Activated CD4-positive, alpha-beta memory T cell treated with anti-CD3 and anti-CD28 coated beads, Interleukin-2, amount 10 ng/mL, durations not matched to agents 7 days and 5 days (primary cell): ENCODE measurements at places on chromosomes 4 and X. TPM values are rescaled to one million over a fixed set of nuclear protein-coding genes. Genes with fewer than 3 reads are reported as not detected.

GRCh38 chr4:91128519-91128918, 1001.3 kb downstream of the CCSER1 start:
- DNase-seq = no peak

DNA sequence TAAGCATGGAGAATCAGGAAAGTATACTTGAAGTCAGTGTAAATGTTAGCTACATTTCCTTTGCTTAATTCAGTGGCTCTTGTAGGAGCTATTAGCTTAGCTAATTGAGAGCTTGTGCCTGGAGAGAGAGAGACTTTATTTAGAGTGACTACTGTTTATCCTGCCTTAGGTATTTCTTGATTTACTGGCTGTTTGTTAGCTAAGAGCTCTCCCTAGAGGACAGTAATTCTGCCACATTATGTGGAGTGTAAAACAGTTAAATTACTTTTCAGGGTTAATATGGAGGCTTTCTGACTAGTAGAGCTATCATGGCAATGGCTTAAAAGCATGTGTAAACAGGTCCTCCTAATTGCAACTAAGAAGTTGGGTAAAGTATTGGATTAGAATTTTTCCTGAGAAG, 306.5 kb upstream of the TECRL start:
- DNase-seq = no peak

GRCh38 chr4:95532305-95532704, 16.5 kb downstream of the UNC5C start:
- DNase-seq = no peak

GRCh38 chr4:153522802-153523094, 56.6 kb downstream of the TMEM131L start:
- peak; percentile 43 for DNase-seq

- DNase-seq = peak; percentile 45
Measured at GRCh38 chrX:22081475-22082092, 49.5 kb downstream of the PHEX start.

DNA sequence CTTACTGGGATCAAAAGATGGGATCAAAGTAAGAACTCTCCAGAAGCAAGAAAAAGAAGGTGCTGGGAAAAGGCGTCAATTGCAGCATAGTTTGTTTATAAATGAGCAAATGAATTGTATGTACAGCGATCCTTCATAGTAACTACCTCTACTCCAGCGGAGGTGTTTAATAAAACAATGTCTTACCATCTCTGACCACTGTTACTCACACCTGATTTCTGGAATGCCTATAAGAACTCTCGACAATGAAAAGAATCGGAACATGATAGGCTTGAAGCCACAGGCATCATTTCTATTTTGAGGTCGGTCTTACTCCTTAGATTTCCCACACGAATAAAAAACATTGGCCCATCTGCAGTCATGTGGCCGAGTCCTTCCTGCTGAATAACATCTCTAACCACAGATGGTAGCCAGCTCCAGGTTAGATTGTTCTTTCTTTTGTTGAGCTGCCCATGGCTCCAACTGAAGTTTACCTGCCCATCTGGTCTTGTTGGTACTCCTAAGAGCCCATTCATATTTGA, 67.6 kb downstream of the CLDN34 start:
- no peak for DNase-seq

DNA sequence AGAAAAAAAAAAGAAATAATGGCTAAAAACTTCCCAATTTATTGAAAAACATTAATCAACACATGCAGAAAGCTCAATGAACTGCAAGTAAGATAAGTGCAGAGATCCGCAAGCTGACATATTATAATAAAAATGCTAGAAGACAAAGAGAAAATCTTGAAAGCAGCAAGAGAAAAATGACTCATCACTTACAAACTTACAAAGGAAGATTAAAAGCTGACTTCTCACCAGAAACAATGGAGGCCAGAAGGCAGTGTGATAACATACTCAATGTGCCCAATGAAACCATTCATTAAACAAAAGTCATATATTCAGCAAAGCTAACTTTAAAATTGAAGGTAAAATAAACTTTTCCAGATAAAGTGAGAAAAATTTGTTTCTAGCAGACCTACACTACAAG, 7.3 kb upstream of the BRWD3 start:
- DNase-seq = no peak

Gene SFRP2
- total RNA-seq = not detected

Gene UGT2B11
- not detected for total RNA-seq

Gene INTU
- total RNA-seq = not detected
